ENCODE measurements at places on chromosomes 6 and 20.

- peak overlapping the region; percentile 10 for H3K4me3 ChIP-seq
- DNase-seq: no peak
- peaks cover 59% of the 10 kb centered on the region for H3K27me3 ChIP-seq
- H3K36me3 ChIP-seq: no peaks in the 10 kb centered on the region
- peaks cover 25% of the 10 kb centered on the region for H3K4me1 ChIP-seq
Observed at GRCh38 chr20:32050324-32050841, 1.7 kb upstream of the HCK start.

- peak; percentile 28 for DNase-seq
- peaks cover 75% of the 10 kb centered on the region for H3K27me3 ChIP-seq
- H3K4me1 ChIP-seq: peaks cover 33% of the 10 kb centered on the region
- no peaks in the 10 kb centered on the region for H3K36me3 ChIP-seq
Observed at GRCh38 chr6:166166314-166167257, 1.1 kb downstream of the TBXT start.

GRCh38 chr6:74953708-74954107 lies 252.1 kb downstream of the COL12A1 start:
- no peaks in the 10 kb centered on the region for H3K36me3 ChIP-seq
- H3K27ac ChIP-seq: no peak overlapping the region
- H3K27me3 ChIP-seq: peaks cover 7% of the 10 kb centered on the region
- no peak overlapping the region for H3K4me3 ChIP-seq
- DNase-seq: no peak
- no peaks in the 10 kb centered on the region for H3K4me1 ChIP-seq

GRCh38 chr6:72636786-72637185 lies 14.9 kb downstream of the KCNQ5 start:
- DNase-seq: no peak
- H3K4me3 ChIP-seq: no peak overlapping the region
- peaks cover 3% of the 10 kb centered on the region for H3K27me3 ChIP-seq
- peaks cover 5% of the 10 kb centered on the region for H3K4me1 ChIP-seq
- peaks cover 11% of the 10 kb centered on the region for H3K36me3 ChIP-seq
- H3K27ac ChIP-seq: no peak overlapping the region

GRCh38 chr20:16661756-16662155 lies 68.1 kb upstream of the SNRPB2 start:
- no peak for DNase-seq
- no peaks in the 10 kb centered on the region for H3K36me3 ChIP-seq
- no peak overlapping the region for H3K4me3 ChIP-seq
- H3K4me1 ChIP-seq: peaks cover 25% of the 10 kb centered on the region

DNA sequence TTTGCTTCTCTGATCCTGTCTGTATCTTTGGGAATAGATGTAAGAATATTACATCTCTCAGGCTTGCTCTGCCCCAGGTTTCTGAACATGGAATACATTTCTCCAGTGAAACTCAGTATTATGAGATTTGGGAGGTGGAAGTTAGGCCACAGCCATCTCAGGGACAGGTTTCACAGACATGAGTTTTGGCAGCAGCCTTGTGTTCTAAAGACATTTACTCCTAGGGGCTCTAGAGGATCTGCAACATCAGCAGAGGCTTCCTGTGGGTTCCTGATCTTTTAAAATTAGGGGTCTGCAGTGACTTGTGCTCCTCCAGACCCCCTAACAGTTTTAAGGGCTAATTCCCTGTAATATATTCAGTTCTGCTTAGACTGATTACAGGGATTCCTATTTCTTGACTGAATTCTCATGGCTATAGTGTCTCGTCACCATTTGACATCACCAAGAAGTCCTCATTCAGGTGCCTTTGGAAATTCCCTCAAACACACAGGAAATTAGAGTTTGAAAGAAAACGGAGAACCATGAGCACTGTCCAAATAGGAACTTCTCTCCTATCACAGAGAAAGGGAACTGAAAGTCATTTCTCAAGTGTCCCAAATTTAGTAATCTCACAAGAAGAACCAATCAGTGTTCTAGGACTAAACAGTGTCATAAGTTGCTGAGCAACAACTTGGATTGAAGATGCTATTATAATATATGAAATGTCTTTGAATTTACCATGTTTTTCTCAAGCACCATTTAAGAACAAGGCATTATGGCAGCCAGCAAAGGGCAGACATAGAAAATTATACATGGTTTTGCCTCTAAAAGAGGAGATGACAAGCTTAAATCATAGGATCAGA lies 2.5 kb upstream of the HLA-DRA start:
- H3K4me1 ChIP-seq: no peaks in the 10 kb centered on the region
- DNase-seq: no peak
- H3K36me3 ChIP-seq: no peaks in the 10 kb centered on the region
- no peak overlapping the region for H3K27ac ChIP-seq
- H3K4me3 ChIP-seq: no peak overlapping the region

- DNase-seq: no peak
- H3K36me3 ChIP-seq: no peaks in the 10 kb centered on the region
Observed at GRCh38 chr6:32845384-32845884, 1.6 kb upstream of the PSMB8 start.

- no peak for DNase-seq
- no peak overlapping the region for H3K4me3 ChIP-seq
Observed at GRCh38 chr6:16414205-16414604, 175.8 kb downstream of the GMPR start.

DNA sequence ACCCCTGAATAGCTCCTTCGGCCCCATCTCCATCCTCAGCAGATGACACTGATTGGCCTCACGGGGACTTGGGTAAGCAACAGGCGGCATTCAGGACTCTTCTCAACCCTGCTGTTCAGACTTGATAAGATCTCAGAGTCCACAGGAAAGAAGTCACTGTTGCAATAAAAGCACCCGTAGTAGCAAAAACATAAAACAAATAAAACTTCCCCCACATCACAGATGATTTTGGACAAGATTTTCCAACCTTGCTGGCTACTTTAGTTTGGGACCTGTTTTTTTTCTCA lies 17.1 kb upstream of the C20orf144 start:
- H3K27ac ChIP-seq: no peak overlapping the region
- no peak for DNase-seq
- H3K4me1 ChIP-seq: peaks cover 37% of the 10 kb centered on the region

- H3K36me3 ChIP-seq: no peaks in the 10 kb centered on the region
- H3K4me3 ChIP-seq: no peak overlapping the region
- H3K27ac ChIP-seq: no peak overlapping the region
- no peak for DNase-seq
Observed at GRCh38 chr6:98272060-98272459, 562.3 kb upstream of the POU3F2 start.

DNA sequence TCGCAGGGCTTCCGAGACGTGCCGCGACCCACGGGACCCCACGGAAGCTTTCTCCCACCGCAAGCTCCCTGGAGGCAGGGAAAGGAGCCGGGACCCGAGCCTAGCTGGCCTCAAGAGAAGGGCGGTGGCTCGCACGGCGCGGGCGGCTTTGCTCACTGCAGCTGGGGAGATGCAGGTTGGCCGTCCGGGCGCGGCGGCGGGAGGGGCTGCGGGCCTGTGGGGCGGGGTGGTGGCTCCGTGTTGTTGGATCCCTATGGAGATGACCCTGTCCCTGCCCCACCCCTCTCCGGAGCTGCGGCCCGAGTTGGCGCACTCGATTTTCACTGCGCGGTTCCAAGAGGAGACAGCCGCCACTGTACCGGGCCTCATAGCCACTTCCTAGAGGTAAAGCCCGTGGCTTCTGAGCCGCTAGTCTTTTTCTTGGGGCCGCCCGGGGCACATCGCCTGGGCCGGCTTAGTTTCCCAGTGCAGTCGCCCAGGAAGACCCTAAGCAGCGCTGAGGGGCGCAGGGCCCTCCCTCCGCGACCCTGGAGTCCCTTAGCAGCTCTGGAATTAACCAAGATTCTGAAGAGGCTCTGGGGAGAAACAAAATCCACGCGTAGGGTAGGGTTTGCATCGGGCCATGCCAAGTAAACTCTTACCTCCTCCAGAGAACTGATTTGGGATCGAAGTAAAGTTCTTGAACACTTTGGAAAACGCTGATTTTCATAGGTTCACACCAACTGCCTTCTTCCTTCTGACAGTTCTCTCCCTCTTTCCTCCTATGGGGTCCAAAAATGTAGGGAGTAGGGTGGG lies at the start of gene ECT2L:
TSS of gene ECT2L (plus strand) at position 279 of the 795 bp plus-strand sequence. CDS start 17,188 bp downstream, outside the sequence.
- no peak within 1 kb of the TSS for H3K27ac ChIP-seq
- peaks cover 5% of the 10 kb centered on the region for H3K4me1 ChIP-seq
- DNase-seq: peak; percentile 78
- H3K4me3 ChIP-seq: peak within 1 kb of the TSS; percentile 80
- peaks cover 5% of the 10 kb centered on the region for H3K27me3 ChIP-seq

GRCh38 chr20:51492167-51493092 lies 50.1 kb downstream of the NFATC2 start:
- DNase-seq: no peak
- H3K27me3 ChIP-seq: peaks cover 15% of the 10 kb centered on the region
- H3K36me3 ChIP-seq: no peaks in the 10 kb centered on the region
- peaks cover 67% of the 10 kb centered on the region for H3K4me1 ChIP-seq

DNA sequence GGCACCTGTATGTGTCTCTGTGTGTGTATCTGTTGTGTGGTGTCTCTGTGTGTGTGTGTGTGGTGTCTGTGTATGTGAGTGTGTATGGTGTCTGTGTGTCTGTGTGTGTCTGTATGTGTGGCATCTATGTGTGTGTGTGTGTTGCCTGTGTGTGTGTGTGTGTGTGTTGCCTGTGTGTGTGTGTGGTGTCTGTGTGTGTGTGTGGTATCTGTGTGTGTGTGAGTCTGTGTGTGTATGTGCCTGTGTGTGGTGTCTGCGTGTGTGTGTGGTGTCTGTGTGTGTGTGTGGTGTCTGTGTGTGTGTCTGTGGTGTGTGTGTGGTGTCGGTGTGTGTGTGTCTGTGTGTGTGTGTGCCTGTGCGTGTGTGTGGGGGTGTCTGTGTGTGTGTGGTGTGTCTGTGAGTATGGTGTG lies 31.7 kb upstream of the VEGFA start:
- peak overlapping the region; percentile 1 for H3K27ac ChIP-seq
- peaks cover 70% of the 10 kb centered on the region for H3K4me1 ChIP-seq
- peaks cover 11% of the 10 kb centered on the region for H3K27me3 ChIP-seq
- no peaks in the 10 kb centered on the region for H3K36me3 ChIP-seq

- H3K4me3 ChIP-seq: no peak overlapping the region
- no peaks in the 10 kb centered on the region for H3K36me3 ChIP-seq
- no peak for DNase-seq
- H3K4me1 ChIP-seq: peaks cover 71% of the 10 kb centered on the region
Observed at GRCh38 chr20:10987651-10988383, 314.0 kb upstream of the JAG1 start.

- DNase-seq: no peak
- H3K4me1 ChIP-seq: peaks cover 10% of the 10 kb centered on the region
- H3K27me3 ChIP-seq: peaks cover 6% of the 10 kb centered on the region
Observed at GRCh38 chr6:346386-347030, 45.0 kb upstream of the IRF4 start.

DNA sequence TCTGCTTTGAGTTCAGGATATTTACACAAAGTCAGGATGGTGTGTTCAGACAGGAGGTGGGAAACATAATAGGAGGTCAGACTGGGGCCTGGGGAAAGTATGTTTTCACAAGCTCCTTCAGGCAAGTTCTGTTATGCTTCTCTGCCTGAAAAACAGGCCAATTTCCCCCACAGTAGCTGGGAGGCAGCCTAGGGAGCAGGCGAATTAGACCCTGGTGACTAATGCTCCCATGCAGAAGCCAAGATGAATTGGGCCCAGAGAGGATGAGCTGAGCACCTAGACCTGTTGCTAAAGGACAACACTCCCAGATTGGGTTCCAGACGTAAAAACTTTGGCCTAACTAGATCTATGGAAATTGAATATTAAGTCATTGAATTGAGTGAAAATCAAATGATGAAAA lies 142.2 kb upstream of the MAP3K7 start:
- DNase-seq: no peak
- no peak overlapping the region for H3K27ac ChIP-seq
- no peaks in the 10 kb centered on the region for H3K36me3 ChIP-seq
- H3K4me1 ChIP-seq: peaks cover 13% of the 10 kb centered on the region

- H3K27me3 ChIP-seq: no peaks in the 10 kb centered on the region
- no peak overlapping the region for H3K27ac ChIP-seq
- no peaks in the 10 kb centered on the region for H3K36me3 ChIP-seq
Observed at GRCh38 chr6:75852721-75853120, 103.7 kb downstream of the MYO6 start.

DNA sequence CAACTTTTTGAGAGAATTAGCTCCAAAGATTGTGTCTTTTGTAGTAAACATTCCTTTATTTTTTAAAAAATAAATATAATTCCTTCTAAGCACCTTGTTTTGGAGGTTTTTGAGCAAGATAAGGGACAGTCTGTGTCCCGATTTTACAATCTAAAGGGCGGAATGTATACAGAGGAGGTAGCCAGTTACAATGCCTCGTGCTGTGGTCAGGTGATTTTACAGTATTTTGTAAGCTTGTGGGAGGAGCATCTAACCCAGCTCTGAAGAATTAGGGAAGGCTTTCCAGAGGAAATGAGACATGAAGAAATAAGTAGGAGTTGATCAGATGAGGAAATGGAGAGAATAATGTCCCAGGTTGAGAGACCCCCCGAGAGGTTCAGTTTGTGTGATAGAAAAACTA lies 1.3 kb downstream of the HINT3 start:
- H3K27ac ChIP-seq: no peak overlapping the region
- DNase-seq: no peak
- H3K4me3 ChIP-seq: no peak overlapping the region
- H3K27me3 ChIP-seq: peaks cover 7% of the 10 kb centered on the region
- no peaks in the 10 kb centered on the region for H3K36me3 ChIP-seq

DNA sequence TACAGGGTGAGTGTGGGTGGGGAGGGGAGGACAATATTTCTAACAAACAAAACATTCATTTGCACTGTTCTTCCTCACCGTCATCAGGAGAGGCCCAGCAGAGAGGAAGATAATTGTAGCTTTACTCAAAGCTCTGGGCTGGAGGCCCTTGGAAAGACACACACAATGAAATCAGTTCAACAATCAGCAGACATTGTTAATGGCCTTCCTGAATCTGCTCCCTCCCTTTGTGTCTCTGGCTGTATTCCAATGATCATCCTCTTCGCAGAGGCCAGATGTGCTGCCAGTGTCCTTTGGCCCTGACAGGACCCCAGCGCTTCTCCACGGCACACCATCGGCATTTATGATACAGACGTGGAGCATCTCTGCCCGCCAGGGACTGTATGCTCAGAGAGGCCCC lies 44.6 kb upstream of the LRFN2 start:
- H3K36me3 ChIP-seq: no peaks in the 10 kb centered on the region
- no peak overlapping the region for H3K27ac ChIP-seq
- no peak overlapping the region for H3K4me3 ChIP-seq
- no peak for DNase-seq
- H3K27me3 ChIP-seq: peaks cover 6% of the 10 kb centered on the region
- peaks cover 23% of the 10 kb centered on the region for H3K4me1 ChIP-seq

DNA sequence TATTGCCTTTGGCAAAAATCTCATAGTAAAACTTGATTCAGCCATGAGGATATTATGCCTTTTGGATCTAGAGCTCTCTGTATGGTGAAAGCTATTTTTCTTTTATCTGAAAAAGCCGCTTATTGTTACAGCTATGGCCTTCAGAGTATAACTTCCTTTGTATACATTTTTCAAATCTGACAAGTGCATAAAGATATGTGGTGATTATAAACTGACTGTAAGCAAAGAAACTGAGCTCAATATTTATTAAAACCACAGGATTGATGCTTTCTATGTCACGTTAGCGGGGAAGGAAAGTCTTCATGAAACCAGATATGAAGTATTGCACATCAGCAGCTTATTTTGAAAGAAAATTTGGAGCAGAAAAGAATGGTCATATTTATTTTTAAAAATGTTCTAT lies 151.8 kb downstream of the THEMIS start:
- no peak overlapping the region for H3K4me3 ChIP-seq
- no peak for DNase-seq
- H3K4me1 ChIP-seq: no peaks in the 10 kb centered on the region
- no peaks in the 10 kb centered on the region for H3K27me3 ChIP-seq
- H3K27ac ChIP-seq: no peak overlapping the region
- no peaks in the 10 kb centered on the region for H3K36me3 ChIP-seq

GRCh38 chr6:149247385-149247763 lies 70.1 kb upstream of the TAB2 start:
- no peak overlapping the region for H3K4me3 ChIP-seq
- H3K27me3 ChIP-seq: peaks cover 19% of the 10 kb centered on the region
- peaks cover 21% of the 10 kb centered on the region for H3K4me1 ChIP-seq
- H3K27ac ChIP-seq: no peak overlapping the region
- H3K36me3 ChIP-seq: no peaks in the 10 kb centered on the region
- DNase-seq: no peak
